Right ventricle myocardium superior (tissue), 1 donor: ENCODE measurements at places on chromosomes 5 and 9. TPM values are rescaled to one million over a fixed set of nuclear protein-coding genes. Genes with fewer than 3 reads are reported as not detected.

GRCh38 chr5:44565360-44565759 is 176.1 kb upstream of the FGF10 start:
- no peak for DNase-seq

GRCh38 chr5:45741110-45741509 is 44.9 kb upstream of the HCN1 start:
- DNase-seq, result no peak

GRCh38 chr5:138274189-138274853 is at the start of gene GFRA3:
GFRA3 (minus strand) TSS chr5:138274621; CDS start chr5:138274424, 197 bp downstream.
- DNase-seq, result no peak

DNA sequence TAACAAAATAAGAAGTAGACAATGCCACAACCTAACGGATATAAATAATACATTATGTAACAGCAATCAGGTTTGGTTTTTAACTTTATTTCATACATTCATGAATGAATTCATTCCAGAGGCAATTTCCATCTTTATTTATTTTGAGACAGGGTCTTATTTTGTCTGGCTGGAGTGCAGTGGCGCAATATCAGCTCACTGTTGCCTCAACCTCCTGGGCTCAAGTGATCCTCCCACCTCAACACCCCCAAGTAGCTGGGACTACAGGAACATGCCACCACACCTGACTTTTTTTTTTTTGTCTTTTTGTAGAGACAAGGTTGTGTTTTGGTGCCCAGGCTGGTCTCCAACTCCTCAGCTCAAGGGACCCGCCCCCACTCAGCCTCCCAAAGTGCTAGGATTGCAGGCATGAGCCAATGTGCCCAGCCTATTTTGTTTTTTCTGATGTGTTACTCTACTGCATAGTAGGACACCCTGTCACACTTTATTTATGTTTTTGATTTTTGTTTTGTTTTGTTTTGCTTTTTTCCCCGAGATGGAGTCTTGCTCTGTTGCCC is 26.3 kb upstream of the C5orf24 start:
- no peak for DNase-seq

- no peak for DNase-seq
Observed at GRCh38 chr5:88886746-88887341, 3.9 kb upstream of the MEF2C start.

The FBXL7 gene
- 16.2 TPM for total RNA-seq

The EPB41L4B gene
- total RNA-seq, result 9.9 TPM

The KCTD16 gene
- total RNA-seq, result 0.03 TPM

The ADRB2 gene
- total RNA-seq, result 5.6 TPM

The ARID3C gene
- total RNA-seq, result not detected

The IDNK gene
- 4.9 TPM for total RNA-seq

The FAM81B gene
- 18.8 TPM for total RNA-seq
